ENCODE measurements at places on chromosomes 13 and 19. TPM values are rescaled to one million over a fixed set of nuclear protein-coding genes. Genes with fewer than 3 reads are reported as not detected.

The GNG14 gene
- total RNA-seq: not detected

The AXL gene
- total RNA-seq: 10.1 TPM

GRCh38 chr19:17336872-17337674, at the start of gene GTPBP3:
TSS of gene GTPBP3 (plus strand) at chr19:17337553. CDS start at chr19:17337612, 59 bp downstream.
- DNase-seq: peak; percentile 96

DNA sequence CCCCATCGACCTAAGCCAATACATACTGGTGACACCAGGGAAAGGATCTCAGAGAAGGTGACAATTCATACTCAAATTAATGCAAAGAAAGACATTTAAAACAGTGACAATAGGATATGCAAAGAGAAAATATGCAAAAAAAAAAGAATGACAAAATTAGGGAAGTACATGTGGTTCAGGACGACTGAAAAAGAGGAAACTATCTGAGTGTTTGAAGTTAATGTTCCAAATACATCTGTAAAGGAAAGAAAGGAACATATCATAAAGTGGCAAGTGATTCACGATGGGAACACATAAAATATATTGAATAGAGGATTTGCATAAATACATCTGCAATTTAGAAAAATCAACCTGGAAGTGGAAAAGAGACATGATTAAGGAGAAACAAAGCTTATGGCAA, 441.4 kb downstream of the SLITRK5 start:
- DNase-seq: no peak

DNA sequence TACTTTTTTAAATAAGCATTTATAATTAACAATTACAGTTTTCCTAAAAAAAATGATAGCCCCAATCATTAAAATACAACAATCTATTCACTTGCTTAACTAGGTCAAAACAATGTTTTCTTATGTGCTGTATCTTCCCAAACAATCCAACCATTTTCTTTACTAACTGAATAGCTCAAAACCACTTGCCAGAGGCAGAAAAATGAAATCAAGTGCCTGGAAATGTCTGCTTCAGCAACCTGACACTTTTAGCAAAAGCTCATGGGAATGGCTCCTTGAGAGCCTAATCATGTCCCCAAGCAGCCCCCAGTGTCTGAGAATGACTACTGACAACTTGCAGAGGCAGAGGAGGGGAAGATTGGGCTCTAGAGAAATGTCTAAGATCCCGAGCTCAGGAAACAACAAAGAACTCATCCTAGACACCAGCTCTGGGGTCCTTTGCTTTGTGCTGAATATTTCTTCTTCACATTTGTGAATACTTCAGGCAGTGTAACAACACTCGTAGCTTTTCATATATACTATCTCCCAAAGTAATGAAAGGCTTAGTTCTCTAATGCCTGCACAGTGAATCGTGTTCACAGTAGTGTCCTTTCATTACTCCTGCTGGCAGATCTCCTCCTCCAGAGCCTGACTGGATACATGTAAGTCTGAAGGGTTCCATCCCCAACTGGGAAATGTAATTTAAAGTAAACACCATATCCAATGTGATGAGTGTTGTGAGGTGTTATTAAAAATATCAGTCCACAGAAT, 280.0 kb downstream of the LHFPL6 start:
- DNase-seq: no peak

GRCh38 chr13:86633346-86633745, 834.1 kb upstream of the SLITRK6 start:
- DNase-seq: no peak

GRCh38 chr13:25281193-25281934, 5.9 kb downstream of the MTMR6 start:
- no peak for DNase-seq

DNA sequence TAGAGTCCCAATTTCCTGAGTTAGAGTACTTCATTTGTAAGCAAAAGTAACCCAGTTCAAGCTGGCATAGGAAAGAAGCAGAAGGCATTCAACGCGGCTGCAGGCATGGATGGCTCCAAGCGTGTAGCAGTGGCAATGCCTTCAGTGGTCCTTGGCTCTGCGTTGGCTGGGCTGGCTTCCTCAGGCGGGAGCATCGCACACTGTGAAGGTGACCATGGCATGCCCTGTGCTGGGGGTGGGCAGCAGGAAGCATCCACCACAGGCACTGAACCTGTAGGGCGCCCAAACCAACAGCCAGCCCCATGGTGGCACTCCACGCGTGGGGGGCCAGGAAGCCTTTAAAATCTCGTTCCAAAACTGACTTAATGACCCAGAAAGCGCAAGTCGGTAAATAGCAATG, 53.6 kb upstream of the SPACA7 start:
- no peak for DNase-seq

DNA sequence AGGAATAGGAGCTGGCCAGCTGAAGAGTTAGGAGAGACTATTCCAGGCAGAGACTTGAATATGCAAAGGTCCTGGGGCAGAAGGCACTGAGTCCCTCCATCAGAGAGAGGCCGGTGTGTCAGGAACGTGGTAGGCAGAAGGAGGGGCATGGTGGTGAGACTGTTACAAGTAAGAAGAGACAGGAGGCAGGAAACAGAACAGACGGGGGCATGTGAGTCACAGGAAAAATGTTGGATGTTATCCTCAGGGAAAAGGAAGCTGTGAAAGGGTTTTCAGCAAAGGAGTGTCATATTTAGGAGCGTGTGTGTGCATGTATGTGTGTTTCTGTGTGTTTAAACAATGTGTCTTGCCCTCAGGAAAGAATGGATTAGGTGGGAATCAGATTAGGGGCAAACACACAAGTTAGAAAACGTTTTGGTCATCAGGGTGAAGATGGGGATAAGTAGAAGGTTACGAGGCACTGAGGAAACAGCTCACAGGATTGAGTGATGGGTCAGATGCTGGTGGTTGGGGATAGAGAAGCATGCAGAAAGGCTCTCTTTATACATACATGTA, 1.1 kb downstream of the EDDM13 start:
- no peak for DNase-seq

DNA sequence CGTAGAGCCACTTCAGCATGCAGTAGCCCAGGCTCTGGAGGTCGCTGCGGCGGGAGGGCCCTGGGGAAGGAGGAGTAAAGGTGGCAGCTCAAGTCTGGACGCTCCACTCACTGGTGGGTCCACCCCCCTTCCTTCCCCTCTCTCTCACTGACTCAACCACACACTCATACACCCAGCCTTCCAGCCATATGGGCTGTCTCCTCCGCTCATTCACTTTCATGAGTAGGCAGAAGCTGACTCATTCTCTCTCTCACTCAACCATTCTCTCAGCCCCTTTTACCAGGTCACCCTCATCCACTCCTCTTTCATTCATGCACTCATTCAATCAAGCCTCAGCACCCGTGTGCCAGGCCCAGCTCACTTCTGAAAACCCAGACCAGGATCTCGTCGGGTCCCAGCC, 27.5 kb upstream of the SIGLEC11 start:
- no peak for DNase-seq

- no peak for DNase-seq
Measured at GRCh38 chr13:98706446-98707110, 45.9 kb downstream of the SLC15A1 start.

DNA sequence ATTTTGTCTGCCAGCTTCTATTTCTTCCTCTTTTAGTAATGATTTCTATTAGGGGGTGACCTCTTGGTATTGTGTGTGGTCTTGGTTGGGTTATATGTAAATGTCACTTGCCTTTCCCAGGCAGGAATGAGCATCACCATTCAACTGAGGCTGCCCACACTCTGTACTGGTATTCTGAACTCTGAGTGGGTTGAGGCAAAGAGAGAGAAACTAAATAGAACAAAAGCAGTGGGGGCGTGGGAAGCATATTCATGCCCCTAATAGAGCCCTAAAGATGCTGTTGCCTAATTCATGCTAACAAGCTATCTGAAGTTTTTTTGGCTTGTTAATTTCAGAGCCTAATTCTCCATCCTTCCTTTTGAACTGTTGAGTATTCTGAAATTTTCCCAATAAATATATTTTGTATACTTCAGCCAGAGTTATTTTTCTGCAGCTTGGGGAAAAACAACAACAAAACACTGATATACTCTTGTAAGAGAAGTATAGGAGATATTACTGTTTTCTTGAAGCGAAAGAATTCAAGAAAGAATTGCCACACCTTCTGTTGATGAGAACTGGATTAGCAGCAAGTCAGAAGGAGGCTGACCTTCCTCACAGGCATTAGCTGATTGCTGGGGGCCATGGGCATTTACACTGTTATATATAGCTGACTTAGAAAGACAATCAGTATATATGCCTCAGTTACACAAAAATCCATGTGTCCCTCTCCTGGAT, 315.8 kb upstream of the KLF12 start:
- DNase-seq: no peak

Data from left lobe of liver (tissue), 2 donors.